ENCODE measurements at places on chromosomes 3 and 15.
A peak's percentile ranks its signal among the peaks of the same experiment; 100 is the strongest.

- peak; percentile 14 for DNase-seq
Observed at GRCh38 chr3:161096771-161097367, 8.3 kb downstream of the B3GALNT1 start.

GRCh38 chr15:74635228-74635627 is 19.6 kb downstream of the CLK3 start:
- DNase-seq, result peak; percentile 68

GRCh38 chr15:99628374-99629001 is 62.7 kb downstream of the MEF2A start:
- peak; percentile 33 for DNase-seq

- DNase-seq, result no peak
Observed at GRCh38 chr3:168591587-168591986, 495.9 kb upstream of the GOLIM4 start.

DNA sequence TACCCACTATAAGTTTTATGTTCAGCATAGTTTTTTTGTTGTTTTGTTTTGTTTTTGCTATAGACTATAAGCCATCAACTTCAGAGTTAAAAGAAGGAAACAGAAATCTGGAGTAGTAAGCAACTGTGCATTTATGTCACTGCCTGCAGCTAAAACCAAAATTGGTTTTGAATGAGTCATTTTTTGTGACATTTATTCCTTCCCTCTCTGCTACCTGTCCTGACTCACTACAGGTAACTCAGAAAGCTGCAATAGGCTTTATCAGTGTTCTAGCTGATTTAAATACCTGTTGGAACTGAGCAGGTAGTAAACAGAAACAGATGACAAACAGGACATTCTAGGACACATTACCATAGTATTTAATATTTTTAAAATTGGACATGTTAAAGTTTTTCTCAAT is 393.3 kb upstream of the WNT5A start:
- no peak for DNase-seq
